ENCODE measurements at places on chromosomes 11 and 22.

DNA sequence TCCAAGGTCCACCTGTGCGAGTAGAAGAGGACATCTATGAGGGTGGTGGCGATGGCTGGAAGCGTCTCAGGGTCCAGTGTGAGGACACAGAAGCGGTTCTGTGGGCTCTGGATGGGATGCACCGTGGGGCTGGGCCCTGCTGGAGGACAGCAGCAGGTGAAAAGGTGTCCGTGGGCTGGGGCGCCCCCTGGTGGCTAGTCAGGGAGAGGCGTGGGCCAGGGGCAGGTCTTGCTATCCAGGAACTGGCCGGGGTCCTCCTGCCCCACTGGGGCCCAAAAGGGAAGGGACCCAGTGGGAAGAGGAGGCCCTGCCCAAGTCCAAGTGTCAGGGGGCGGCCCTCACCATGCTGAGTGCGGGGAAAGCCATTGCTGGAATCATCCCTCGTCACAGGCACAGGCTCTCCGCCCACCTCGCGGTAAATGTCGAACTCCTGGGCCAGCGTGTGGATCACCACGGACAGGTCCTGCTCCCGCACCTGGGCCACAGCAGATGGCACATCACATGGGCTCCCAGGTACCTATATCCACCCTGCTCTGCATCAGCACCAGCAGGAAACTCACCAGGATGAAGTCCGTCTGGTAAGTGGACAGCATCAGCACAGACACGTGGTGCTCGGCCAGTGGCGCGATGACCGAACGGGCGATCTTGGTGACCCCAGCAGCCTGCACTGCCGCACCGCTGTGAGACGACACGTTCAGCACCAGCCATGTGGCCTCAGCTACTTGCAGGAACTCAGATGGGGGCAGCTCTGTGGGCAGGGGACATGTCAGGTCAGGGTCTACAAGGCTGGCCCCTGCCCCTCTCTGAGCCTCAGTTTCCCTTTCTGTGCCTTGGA is 2.3 kb downstream of the CASTOR1 start:
- H3K4me1 ChIP-seq, result peaks cover 29% of the 10 kb centered on the region
- DNase-seq, result peak; percentile 73
- no peak overlapping the region for H3K4me3 ChIP-seq

GRCh38 chr11:13073119-13073981 is 64.2 kb downstream of the RASSF10 start:
- no peaks in the 10 kb centered on the region for H3K36me3 ChIP-seq
- no peak overlapping the region for H3K4me3 ChIP-seq
- no peak for DNase-seq
- peaks cover 37% of the 10 kb centered on the region for H3K27me3 ChIP-seq
- no peak overlapping the region for H3K27ac ChIP-seq

DNA sequence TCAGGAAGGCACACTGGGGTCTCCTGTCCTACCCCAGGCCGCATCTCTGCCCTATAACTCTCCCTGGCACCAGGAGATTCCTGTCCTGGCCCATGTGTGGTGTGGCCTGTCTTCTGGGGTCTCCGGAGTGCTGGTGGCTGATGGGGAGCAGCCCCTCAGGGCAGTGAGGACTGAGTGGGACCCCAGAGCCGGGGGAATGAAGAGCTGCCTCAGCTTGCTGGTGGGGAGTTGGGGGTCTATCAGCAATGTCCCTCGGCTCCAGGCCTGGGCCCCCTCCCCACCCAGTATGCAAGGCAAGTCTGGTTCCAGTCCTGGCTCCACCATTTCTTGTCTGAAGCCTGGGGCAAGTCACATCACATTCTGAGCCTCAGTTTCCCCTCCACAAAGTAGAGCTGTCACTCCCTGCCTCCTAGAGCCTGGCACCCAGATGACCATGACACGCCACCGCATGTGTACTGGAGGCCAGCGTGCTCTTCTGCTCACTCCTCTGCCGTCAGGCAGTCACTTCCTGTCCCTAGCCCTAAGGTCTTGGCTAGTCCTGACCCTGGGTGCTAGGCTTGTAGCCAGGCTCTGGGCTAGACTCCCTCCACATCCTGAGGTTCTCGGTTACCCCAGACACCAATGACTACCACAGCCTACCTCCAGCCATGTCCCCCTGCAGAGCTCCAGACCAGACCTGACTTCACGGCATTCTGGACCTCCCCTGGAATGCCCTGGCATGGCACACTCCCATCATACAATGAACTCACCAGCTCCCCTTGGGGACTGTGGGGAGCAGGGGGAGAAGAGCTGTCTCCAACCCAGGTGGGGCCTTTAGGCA is 12.8 kb downstream of the ARAP1 start:
- H3K36me3 ChIP-seq, result peaks cover 11% of the 10 kb centered on the region
- peaks cover 82% of the 10 kb centered on the region for H3K4me1 ChIP-seq
- H3K27ac ChIP-seq, result peak overlapping the region; percentile 98
- H3K27me3 ChIP-seq, result no peaks in the 10 kb centered on the region
- DNase-seq, result no peak
- H3K4me3 ChIP-seq, result peak overlapping the region; percentile 66

GRCh38 chr11:12871788-12872321 is 137.3 kb upstream of the RASSF10 start:
- H3K27me3 ChIP-seq, result peaks cover 45% of the 10 kb centered on the region
- H3K36me3 ChIP-seq, result no peaks in the 10 kb centered on the region
- no peak overlapping the region for H3K27ac ChIP-seq
- H3K4me3 ChIP-seq, result no peak overlapping the region
- H3K4me1 ChIP-seq, result no peaks in the 10 kb centered on the region

DNA sequence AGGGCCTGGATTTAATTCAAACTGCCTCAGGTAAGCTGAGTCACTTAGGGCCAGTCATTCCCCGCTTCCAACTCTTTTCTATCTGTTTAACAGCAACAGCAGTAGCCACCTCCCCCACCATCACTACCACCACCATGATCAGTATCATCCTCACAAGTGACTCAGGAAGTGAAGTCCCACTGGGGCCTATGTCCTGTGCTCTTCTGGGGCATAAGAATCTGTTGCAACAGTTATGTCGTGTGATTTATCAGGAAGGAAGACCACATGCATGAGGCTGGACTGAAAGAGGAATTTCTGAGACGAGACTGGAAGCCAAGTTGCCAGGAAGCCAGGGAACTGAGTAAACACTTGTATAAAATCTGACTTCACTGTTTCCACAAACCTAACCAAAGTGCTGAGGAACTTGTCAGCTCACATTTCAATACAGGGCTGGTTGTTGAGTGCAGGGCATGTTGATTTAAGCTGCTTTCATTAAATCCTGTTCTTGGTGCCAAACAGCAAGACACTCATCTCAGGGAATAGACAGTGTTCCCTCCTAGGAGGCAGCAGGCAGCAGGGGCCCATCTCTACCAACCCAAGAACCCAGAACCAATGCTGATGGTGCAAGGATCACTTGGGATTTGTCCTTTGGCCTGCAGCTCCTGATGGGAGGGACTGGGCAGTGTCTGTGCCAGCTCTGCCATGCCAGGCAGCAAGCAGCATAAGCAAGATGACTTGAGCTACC is 226.7 kb upstream of the NARS2 start:
- H3K27ac ChIP-seq, result no peak overlapping the region
- no peaks in the 10 kb centered on the region for H3K27me3 ChIP-seq
- no peaks in the 10 kb centered on the region for H3K4me1 ChIP-seq

- H3K36me3 ChIP-seq, result no peaks in the 10 kb centered on the region
- H3K4me3 ChIP-seq, result no peak overlapping the region
- H3K27me3 ChIP-seq, result no peaks in the 10 kb centered on the region
- no peak for DNase-seq
- H3K4me1 ChIP-seq, result no peaks in the 10 kb centered on the region
These were observed 251.1 kb downstream of the RAB38 start for GRCh38 chr11:87924125-87924524.

GRCh38 chr11:44585421-44585820 is 20.0 kb downstream of the CD82 start:
- H3K27ac ChIP-seq, result no peak overlapping the region
- H3K36me3 ChIP-seq, result peaks cover 19% of the 10 kb centered on the region
- H3K27me3 ChIP-seq, result no peaks in the 10 kb centered on the region
- H3K4me3 ChIP-seq, result no peak overlapping the region
- no peak for DNase-seq

- DNase-seq, result no peak
- no peak overlapping the region for H3K27ac ChIP-seq
- H3K4me3 ChIP-seq, result no peak overlapping the region
- H3K27me3 ChIP-seq, result no peaks in the 10 kb centered on the region
These were observed 35.9 kb upstream of the TTC12 start for GRCh38 chr11:113278481-113278880.

DNA sequence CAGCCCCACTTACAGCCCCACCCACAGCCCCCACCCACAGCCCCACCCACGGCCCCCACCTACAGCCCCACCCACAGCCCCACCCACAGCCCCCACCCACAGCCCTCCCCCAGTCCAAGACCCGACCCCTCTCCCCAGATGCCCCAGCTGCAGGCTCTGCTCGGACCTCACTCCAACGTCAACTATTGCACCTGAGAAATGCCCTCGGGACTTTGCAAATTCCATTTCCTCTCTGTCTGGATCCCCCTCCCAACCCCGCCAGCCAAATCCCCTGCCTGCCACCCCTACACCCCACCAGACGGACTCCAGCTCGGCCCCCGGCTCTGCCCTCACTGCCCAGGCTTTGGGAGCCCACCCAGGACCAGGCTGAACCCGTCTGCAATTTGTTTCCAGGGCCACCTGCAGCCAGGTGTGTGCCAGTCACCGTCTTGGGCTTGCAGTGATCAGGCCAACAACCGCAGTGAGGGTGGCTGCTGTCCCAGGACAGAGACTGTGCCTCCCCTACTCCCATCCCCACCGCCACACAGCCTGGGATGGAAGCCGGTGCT is 662.8 kb downstream of the BRD1 start:
- no peak overlapping the region for H3K4me3 ChIP-seq
- H3K36me3 ChIP-seq, result no peaks in the 10 kb centered on the region
- no peak overlapping the region for H3K27ac ChIP-seq
- H3K4me1 ChIP-seq, result no peaks in the 10 kb centered on the region
- DNase-seq, result no peak
- peaks cover 22% of the 10 kb centered on the region for H3K27me3 ChIP-seq

DNA sequence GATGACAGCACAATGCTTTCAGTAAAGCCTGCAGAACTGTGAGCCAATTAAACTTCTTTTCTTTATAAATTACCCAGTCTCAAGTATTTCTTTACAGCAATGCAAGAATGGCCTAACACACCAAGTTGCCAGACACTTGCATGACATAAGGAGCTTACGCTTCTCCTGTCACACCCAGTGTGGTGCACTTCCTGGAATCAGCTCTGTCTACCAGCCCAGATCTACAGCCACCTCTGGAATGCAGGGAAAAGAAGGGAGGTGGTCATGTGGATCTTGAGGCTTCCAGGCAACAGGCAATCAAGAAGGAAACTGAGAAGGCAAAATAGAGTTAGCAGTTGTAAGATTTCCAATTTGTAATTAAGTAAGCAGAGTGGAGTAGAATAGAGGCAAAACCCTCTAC is 37.4 kb upstream of the SESN3 start:
- H3K4me3 ChIP-seq, result no peak overlapping the region
- H3K4me1 ChIP-seq, result peaks cover 5% of the 10 kb centered on the region
- no peaks in the 10 kb centered on the region for H3K36me3 ChIP-seq
- DNase-seq, result no peak

DNA sequence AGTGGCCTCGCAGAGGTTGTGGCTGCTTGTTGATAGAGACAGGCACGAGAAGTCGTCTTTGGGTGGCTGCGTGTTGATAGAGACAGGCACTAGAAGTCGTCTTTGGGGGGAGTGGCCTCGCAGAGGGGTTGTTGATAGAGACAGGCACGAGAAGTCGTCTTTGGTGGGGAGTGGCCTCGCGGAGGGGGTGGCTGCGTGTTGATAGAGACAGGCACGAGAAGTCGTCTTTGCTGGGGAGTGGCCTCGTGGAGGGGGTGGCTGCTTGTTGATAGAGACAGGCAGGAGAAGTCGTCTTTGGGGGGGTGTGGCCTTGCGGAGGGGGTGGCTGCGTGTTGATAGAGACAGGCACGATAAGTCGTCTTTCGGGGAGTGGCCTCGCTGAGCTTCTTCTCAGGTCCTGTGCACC is 328.8 kb downstream of the TBC1D22A start:
- peak overlapping the region; percentile 75 for H3K4me3 ChIP-seq
- peak overlapping the region; percentile 88 for H3K27ac ChIP-seq
- H3K27me3 ChIP-seq, result no peaks in the 10 kb centered on the region
- H3K36me3 ChIP-seq, result peaks cover 10% of the 10 kb centered on the region

DNA sequence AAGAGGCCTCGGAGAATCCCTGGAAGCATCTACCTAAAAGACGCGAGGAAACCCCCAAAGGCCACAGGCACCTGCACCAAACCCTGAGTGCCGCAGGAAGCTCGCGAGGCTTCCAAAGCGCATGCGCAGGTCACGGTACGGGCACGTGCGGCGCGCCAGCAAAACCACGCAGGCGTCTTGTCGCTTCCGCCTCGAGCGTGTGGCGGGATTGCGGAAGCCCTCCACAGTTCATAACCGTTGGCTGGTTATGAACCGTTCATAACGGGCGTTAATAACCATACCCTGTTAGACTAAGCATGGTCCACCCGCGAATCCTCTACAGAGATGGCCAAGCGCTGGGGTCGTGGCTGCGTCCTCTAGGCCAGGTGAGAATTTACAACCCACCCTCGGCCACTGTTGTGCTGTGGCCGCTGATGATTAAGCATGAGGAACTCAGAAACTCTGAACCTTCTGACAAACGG is 46.4 kb downstream of the MORC2 start:
- peak; percentile 64 for DNase-seq
- H3K4me1 ChIP-seq, result peaks cover 6% of the 10 kb centered on the region
- peak overlapping the region; percentile 66 for H3K4me3 ChIP-seq

DNA sequence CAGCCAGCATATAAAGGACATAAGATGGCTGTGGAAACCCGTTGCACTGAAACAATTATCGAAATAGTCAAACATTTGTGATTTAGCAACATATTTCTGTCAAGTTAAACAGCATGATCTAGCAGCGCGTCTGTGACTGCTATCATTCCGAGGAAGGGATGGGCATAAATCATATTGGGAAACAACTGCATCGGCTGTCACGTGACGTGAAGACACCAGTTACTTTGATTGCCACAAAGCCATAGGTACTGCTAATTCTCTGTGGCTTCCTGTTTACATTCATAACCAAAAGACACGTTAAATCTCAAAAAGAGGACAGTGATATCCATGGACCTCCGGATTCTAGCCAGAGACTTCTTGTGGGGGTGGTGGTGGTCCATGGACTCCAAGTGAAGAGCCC is 87.8 kb downstream of the CACNA1I start:
- peaks cover 4% of the 10 kb centered on the region for H3K36me3 ChIP-seq
- peaks cover 32% of the 10 kb centered on the region for H3K27me3 ChIP-seq
- H3K4me1 ChIP-seq, result peaks cover 46% of the 10 kb centered on the region

DNA sequence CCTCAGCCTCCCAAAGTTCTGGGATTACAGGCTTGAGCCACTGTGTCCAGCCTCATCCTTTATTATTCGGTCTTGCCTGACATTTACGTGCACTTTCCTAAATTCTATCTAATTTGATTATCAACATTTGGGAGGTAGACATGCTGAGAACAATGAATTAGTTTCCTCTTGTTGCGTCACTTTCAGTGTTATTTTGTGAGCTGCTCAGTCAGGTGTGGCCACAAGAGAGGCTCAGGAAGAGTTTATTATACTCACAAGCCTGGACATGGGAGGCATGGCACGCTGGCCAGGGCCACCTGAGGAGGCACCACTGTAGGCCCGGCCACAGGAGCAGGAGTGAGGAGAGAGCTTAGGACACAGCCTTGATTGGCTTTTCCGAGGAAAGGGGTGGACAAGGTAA is 59.7 kb upstream of the RBFOX2 start:
- no peak overlapping the region for H3K4me3 ChIP-seq
- H3K27ac ChIP-seq, result no peak overlapping the region
- no peaks in the 10 kb centered on the region for H3K27me3 ChIP-seq
- H3K4me1 ChIP-seq, result no peaks in the 10 kb centered on the region
- no peak for DNase-seq

- no peaks in the 10 kb centered on the region for H3K36me3 ChIP-seq
- DNase-seq, result no peak
- no peaks in the 10 kb centered on the region for H3K4me1 ChIP-seq
- H3K27me3 ChIP-seq, result peaks cover 48% of the 10 kb centered on the region
- H3K27ac ChIP-seq, result no peak overlapping the region
These were observed 535.0 kb downstream of the TBC1D22A start for GRCh38 chr22:47297261-47298016.

- H3K27ac ChIP-seq, result no peak overlapping the region
- no peaks in the 10 kb centered on the region for H3K27me3 ChIP-seq
- no peaks in the 10 kb centered on the region for H3K36me3 ChIP-seq
These were observed 5.8 kb downstream of the MRPL23 start for GRCh38 chr11:1952806-1953482.
